Central memory CD4-positive, alpha-beta T cell (primary cell): ENCODE measurements at places on chromosomes 11 and 22.

DNA sequence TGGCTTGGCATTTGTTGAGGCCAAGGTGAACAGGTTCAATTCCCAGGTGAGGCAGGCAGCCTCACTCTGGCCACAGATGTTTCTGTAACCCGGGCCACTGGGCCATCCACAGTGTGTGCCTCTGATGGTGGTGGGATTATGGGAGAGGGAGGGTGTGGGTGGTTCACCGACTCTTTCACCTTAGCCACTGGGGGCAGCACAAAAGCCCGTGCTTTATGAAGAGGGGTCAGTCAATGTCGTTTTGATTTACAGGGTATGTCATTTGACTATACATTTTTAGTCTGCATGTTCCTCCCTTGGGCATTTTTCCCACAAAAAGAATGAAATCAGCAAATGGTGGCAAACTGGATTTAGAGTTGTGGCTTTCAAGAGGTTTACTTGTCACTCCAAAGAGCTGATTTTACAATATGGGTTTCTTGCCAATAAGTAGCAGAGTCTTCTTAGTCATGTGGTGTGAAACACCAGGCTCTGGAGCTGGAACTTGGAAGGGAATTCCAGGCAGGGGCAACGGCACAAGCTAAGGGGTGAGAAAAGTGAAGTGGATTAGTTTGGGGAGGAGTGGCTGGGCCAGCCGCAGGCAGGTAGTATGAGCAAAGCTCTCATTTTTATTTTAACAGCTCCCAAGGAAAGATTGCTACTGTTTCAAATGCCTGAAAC is 217.8 kb upstream of the ZBED5 start:
- DNase-seq, result no peak

DNA sequence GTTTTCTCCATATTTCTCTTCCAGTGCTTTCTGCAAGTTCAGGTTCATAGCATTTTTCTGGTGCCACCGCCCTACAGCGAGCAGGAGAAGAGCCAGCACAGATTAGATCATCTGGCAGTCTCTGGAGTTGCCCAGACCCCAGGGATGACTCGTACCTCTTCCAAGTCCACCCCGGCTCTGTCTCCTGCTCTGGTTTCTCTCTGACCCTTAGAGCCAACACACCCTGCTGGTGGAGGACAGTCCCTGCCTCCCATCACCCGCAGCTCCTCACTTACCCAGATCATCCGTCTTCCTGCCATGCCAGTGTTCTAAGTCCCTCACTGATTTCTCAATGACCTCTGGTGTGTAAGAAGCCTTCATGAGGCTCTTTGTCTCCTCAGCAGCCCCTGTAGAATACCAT is 28.0 kb downstream of the TST start:
- no peak for DNase-seq

GRCh38 chr11:6646071-6646470 is 9.5 kb downstream of the DCHS1 start:
- no peak for DNase-seq

DNA sequence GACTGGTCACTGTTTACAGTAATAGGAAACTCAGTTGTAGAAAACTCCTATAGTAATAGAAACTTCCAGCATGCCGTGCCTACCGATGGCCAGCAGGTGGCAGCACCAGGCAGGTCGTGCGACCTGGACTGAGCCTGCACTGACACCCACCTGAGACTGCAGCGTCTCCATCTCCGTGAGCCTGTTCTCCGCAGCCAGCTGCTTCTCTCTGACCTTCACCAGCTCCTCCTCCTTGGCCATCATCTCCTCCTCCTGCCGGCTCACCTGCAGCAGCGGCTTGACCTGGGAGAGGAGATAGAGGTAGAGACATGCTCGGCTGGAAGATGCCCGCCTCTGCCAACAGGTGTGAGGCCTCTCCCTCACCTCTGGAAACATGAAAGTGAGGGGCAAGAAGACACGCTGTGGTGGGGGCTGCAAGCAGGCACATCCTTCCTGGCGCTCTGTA is 48.5 kb downstream of the APOL1 start:
- peak; percentile 78 for DNase-seq

DNA sequence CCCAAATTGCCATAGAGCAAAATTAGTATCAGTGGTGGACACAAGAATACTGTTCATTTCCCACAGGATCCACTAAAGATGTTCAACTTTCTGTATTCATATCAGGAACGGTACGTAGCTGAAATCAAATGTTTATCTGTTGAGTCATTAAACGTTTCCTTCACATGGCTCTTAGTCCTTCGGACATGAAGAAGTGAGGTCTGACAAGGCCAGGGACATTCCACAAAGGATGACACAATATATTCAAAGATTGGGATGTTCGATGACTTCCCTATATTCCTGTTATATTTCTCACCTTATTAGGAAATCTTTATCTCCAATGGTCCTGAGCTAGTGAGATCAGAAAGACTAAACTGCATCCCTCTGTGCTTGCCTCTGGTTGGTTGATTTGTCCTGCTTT is 129.0 kb downstream of the ETS1 start:
- no peak for DNase-seq

DNA sequence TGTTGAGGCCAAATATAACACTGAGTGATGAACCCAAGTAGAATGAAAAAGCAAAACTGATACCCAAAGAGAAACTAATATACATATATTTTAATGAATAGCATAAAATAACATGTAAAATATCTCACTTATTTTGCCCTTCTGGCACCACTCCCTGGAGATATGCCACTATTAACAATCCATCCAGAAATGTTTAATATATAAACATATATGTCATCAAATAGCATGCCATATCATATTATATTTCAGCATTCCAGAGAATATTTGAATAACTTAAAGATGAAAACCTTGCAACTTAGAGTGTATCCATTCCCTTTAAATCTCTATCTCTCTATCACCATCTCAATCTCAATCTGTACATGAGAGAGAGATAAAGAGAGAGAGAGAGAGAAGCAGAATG is 1073.3 kb upstream of the RAG2 start:
- DNase-seq, result no peak

DNA sequence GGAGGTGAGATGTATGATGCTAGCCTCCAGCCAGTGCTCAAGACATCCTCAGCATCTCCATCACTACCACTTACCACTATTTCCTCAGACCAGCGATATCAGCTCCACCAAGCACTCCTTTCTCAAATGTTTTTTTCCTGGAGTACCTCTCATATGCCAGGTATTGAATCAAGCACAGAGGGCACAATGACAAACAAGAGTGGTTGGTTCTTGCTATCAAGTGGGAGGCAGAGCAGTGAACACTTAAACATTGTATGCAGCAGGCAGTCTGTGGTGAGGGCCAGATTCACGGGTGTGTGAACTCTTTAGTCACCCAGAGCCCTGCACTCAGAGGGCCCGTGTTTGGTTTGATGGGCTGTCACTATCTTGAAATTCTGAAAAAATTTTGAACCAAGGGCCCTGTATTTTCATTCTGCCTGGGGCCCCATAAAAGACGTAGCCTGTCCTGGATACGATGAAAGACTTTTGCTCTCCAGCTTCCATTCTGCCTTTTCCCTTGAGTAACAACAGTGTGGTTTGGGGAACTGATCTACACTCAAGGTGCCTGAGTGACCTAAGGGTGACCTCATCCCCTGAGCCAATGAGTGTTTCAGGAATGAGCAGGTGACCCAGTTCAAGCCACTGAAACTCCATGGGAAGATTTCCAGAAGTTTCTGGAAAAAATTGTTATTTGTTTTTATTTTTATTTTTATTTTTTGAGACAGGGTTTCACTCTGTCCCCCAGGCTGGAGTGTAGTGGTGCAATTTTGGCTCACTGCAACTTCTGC is 348.4 kb upstream of the NARS2 start:
- no peak for DNase-seq

DNA sequence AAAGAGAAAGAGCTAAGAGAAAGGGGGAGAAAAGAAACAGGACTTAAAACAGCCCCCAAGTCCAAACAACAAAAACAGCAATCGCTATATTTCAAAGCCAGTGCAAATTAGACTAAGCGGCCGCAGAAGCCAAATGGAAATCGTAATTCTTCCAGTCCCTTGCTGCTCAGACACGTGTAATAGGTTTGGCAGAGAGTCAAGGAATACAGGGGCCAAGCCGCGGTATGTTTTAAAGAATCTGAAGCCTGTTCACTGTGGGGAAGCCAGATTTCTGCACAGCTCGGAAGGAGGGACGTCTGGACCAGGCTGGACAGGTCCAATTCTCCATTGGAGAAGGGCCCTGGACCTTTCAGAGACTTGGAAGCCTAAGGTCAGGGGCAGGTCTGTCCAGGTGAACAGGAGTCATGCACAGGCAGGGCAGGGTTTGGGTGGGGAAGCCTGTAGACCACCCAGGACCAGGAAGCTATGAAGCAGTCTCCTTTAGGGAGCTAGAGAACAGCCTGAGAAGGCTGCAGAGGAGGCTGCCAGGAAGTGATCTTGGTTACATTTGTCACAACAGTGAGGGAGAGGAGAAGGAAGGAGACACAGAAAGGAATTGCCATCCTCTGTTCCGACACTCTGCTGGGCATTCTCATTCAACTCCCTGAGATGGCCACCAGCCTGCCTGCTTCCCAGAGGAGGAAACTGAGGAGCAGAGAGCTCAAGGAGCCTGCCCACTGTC is 265.5 kb upstream of the ISX start:
- no peak for DNase-seq

DNA sequence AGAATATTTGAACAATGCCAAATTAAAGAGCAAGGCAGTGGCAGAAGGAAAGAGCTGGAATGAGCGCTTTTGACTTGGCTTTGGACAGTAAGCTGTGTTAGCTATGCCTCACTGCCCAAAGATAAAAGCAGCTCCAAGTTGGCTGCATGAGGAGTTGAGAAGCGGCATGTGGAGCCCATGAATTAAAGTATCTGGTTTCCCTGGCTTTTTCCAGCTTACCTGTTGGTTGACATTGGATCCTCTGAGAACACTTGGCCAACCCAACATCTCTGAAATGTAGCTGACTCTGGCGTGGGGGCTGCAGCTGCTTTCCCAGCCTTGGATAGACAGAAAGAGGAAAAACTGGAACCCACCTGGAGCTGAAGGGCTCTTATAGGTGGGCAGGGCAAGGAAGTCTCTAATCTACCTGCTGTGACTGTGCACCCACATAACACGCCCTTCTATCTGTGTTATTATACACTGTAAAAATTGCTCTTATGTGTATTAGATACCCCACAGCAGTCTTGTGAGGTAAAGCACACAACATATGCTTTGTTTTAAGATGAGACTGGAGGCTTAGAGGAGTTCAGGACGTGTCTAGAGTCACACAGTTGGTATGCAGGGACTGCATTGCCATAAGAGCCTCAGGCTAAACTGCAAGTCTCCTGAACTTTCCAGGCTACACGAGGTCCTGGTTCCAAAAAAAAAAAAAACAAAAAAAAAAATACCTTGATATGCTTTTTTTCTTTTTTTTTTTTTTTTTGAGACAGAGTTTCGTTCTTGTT is 5.8 kb downstream of the UBASH3B start:
- DNase-seq, result no peak

DNA sequence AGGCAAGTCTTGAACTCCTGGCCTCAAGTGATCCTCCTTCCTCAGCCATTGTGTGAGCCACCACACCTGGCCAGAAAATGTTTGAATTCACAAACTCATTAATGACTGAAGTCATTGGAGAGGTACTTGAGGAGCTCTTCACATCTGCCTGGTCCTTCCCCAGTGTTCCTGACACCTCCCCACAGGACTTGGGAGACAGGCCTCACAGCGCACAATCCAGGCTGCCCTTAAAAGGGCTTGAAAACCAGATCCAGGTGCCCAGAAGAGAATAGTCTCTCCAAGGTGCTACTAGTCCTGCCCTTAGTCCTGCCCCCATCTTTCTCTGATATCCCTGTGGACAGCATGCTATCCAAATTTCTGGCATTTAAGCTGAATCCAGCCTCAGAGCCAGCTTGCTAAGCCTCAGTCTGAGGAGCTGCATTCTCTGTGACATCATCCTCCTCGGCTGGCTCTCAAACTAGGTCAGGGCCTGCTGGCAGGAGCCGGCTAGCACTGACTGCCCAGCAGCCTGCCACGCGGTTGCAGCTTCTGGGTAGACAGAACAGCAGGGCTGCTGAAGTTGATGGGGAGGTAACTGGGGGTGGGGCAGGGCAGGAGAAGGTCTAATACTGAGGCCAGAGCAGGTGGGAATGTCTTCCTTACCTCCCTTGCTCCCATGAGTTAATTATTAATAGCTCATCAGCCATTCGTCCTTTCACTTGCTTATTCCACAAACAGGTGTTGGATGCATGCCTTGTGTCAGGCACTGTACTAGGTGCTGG is 35.3 kb upstream of the NECTIN1 start:
- DNase-seq, result no peak

- no peak for DNase-seq
Observed at GRCh38 chr11:67354075-67355022, 1.0 kb upstream of the POLD4 start.

GRCh38 chr22:21943571-21944448 is 8.8 kb downstream of the PPM1F start:
- no peak for DNase-seq

DNA sequence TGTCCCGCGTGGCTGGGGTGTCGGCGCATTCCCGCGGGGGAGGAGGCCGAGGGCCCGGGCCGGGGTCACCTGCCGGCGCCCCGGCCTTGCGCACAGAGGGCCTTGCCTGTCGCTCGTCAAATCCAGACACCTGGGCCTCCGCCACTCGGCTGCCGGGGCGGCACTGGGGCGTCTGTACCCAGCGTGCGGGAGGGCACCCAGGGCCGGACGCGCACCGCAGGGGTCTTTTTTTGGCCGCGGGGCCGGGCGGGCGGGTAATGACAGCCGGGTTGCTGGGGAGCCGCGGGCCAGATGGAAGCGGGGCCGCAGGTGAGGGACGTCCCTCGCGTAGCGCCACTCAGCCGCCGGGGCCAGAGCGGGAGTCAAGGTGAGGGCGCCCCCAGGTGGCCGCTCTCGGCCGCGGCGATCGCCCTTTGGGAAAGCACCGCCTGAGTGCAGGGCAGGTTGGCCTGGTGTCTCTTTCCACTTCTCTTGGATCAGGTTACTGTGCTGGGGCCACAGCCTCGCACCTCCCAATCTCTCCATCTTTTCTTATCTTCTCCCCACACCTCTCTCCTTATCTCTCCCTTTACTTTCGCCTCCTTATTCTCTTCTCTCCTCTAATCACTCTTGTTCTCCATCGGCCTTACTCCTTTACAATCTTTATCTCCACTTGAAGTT is 3.5 kb downstream of the PHLDB1 start:
- DNase-seq, result peak; percentile 79

DNA sequence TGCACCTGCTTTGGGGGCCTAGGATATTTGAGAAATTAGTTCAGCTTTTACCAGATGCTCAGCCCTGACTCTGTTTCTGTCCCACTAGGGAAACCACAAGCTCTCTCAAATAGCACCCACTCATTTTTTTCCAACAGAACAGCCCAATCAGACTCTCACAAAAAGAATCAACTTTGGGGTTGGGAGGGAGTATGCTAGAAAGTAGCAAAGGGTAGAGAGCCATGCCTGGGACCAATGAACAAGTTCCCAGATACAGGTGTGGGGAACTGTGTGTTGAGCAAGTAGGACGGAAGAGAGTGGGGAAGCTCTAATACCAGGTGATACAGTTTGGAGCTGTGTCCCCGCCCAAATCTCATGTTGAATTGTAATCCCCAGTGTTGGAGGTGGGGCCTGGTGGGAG is 41.1 kb downstream of the TRIM66 start:
- DNase-seq, result no peak
